ENCODE measurements at places on chromosomes 12 and 14.

GRCh38 chr12:11618046-11618445, 31.4 kb upstream of the ETV6 start:
- no peak for DNase-seq

- no peak for DNase-seq
These were observed 245.9 kb downstream of the NPAS3 start for GRCh38 chr14:33184587-33184986.

- no peak for DNase-seq
These were observed 97.3 kb upstream of the RBM19 start for GRCh38 chr12:114063435-114063834.

- DNase-seq: no peak
These were observed 42.2 kb downstream of the TAOK3 start for GRCh38 chr12:118330421-118331018.

- DNase-seq: no peak
These were observed 36.1 kb upstream of the EVL start for GRCh38 chr14:100028990-100029677.

DNA sequence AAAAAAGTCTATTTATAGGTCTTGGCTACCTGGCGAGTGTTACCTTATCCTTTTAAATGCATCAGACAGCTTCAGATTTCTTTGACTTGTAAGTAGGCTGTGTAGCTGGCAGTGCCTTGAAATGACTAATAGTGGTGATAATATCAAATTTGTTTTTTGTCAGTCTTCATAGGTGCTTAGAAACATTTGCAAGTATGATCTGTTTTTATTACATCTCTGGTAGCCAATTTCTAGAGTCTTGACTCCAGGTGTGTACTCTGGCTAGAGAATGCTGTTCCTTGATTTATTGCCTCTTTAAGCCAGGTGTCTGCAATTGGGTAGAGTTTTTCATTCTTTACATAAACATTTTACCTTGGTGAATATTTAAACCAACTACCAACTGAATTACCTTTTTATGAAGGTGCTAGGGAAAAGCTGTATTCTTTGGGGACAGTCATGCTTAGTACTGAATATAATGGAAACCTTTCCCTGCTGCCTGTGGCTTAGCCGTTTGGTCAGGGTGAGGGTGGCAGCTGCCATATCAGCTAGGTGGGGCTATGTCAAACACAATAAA, 32.6 kb downstream of the MLXIP start:
- DNase-seq: no peak

DNA sequence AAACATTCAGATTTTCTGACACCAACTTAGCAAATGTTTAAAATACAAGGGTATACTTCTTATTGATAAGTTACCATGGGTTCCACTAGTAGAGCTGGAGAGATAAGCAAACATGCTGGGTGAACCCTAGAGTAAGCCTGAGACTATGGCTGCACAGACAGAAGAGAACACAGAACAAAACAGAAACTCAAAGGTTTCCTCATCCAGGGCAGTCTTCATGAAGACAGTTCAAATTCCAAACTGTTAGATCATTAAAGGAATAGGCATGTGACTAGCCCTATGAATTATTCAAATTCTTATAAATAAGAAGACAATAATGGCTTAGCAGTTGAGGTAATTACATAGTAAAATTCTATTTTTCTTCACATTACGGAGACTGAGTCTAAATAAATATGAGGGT, 28.1 kb downstream of the BTBD7 start:
- DNase-seq: no peak

DNA sequence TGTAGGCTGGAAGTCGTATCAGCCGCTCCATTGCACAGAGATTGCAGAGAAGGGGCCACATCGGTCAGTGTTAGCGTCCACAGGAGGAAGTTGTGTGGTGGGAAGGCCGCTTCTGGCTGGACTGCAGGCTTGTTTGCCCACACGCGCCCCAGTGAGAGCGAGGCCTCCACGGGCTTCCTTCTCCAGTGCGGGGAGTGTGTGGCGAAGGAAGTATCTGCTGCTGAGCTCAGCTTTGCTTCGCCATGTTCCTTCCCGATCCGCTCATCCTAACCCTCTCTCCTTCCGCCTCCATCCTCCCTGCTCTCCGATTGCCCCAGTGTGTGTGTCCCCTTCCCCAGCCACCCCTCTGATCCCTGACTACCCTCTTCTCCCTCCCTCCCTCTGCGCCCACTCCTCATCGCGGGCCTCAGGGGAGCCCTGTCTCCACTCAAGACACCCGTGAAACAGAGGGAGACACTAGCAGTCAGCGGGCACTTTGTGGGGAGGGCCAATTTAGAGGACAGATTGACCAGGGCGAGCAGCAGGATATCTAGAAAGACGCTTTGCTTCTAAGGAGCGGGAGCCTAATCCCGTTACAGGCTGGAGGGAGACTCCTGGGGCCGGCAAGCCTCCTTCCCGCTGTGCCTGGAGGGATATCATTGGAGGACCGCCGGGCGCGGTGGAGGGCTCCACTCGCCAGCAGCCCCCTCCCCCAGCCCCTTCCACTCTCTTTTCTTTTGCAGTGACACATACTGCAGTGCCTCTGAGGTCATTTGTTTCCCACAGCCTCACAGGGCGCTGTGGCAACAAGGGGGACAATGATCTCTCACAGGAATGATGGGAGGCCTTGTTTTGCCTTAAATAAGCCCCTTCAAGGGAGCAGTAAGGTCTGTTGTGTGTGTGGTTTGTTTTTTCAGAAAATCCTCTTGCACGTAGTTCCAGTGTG, 428.8 kb downstream of the ZFP36L1 start:
- peak; percentile 35 for DNase-seq

DNA sequence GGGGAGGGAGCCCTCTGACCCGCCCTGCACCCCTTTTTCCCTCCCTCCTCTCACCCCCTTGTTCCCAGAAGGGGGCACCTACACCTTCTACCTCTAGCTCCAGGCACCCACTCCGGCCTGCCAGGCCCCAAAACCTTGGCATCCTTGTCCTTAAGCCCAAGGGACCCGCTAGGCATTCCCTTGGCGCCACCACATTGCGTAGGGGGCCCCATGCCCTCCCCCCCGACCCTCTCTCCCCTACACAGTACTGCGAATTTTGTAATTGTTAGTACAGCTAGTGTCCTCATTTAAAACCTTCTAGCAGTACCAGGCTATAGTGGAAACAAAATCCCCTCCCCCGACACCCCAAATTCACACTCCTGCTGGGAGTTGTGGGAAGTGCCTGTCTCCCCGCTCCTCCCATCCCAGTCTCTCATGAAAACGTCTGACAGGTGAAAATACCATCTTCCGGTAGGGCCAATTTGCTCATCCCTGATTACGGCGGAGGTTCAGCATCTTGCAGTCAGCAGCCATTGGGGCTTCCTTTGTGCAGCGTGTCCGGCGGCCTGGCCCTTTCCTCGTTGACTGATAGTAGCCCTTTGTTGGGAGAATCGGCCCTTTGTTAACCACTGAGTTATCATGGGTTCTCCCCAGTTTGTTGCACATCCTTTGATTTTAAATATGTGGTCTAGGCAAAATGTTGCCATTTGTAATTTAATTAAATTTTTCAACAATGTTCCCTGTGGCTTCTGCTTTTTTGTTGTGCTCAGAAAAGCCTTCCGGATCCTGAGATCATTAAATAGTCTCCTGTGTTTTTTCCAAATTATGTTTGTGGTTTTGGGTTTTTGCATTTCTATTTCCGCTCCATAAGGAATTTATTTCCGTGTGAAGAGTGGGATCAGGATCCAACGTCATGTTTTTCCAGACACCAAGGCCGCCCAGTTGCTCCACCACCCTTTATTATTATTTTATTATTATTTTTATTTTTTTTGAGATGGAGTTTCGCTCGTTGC, 7.9 kb upstream of the CEP170B start:
- peak; percentile 51 for DNase-seq

GRCh38 chr12:28237423-28237822, 47.2 kb downstream of the CCDC91 start:
- DNase-seq: no peak

All from head of caudate nucleus (tissue), 42 donors.